ENCODE measurements at places on chromosomes 4 and X.

DNA sequence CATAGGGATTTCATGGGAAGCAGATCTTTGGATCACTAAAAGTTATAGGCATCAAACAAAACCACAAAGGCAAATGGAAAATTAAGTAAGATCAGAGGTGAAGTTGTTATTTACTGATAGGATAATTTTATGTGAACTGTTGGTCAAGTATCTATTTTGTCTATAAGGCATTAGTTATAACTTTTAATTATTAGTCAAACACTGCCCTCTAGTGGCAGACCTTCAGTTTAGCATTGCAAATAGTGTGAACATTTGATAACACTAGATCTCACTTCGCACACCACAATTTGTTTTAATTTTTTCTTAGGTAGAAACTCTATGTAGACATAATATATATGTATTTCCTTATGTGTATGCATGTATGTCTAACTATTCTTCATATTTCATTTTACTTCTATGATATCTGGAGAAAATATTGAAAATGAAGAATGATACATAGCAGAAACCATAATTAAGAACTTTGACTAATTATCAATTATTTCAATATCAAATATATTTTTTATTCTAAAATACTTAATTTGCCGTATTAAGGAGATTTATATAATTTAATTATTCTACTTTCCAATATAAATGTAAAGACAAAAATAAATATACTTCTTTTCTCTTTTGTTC, 214.5 kb upstream of the TACR3 start:
- no peak for DNase-seq

DNA sequence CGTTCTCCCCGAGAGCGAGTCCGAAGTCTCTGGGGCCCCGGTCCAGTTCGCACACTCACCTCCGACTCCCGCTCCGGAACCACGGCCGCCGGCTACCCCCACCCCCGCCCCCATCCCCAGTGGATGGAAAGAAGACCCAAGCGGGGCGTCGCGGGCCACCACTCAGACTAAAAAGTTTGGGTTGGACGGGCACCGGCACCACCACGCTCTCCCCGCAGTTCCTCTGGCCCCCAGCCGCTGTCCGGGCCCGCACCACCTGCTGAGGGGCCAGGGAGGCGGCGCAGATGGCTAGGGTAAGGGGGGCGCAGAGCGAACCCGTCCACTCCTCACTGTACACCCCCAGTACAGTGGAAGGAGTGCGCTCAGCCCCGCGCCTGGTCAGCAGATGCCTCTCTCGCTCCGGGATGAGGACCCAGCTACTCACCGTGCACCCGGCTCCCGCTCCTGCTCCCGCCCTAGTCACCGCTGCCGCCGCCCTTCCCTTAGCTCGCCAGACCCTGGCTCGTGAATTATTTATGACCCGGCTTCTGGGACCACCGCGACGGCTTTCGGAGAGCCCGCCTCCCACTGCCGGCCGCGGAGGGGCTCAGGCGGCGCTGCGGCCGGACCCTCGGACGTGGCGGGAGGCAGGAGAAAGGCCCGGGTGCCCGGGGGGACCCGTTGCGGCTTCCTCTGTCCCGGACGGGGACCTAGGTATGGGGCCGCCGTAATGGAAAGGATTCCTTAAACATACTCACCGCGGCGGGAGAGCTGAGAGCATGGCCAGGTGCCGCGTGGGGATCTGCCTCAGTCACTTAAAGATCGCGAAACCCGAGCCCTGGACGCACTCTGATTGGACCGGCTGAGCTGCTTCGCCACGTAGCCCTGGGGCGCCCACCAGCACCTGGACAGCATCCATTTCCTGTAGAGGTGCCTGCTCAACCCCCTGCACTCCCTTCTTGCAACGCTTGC, at the start of gene PROM1:
PROM1 (minus strand) TSS at position 783 of the 951 bp plus-strand sequence. CDS start 8,117 bp downstream, outside the sequence.
- DNase-seq: no peak

- DNase-seq: no peak
Observed at GRCh38 chr4:153651116-153651515, 33.0 kb upstream of the TLR2 start.

DNA sequence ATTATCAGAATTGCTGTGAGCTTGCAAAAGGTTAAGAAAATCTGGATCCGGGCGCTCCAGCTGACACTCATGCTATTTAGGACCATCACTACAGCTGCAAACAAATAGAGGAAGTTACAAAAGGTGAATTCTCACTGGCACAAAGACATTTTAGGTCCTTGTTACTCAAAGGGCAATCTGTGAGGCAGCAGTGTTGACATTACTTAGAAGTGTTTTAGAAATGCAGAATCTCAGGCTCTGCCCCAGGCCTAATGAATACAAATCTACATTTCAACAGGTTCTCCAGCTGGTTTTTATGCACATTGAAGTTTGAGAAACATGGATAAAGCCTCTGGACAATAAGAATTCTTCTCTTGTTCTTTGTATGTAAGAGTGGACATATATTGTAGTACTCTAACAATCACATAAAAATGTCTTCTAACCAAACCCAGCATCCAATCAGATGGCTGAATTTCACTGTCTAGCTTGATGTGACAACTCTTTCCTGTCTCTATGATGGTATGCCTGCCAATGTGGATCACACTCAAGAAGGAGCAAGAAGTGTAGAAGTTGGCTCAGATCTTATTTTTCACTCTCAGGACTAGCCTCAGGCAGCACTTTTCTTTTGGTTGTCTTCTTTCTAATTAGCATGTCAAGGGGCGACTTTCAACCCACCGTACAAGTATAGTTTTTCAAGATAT, 18.8 kb downstream of the SLC7A11 start:
- DNase-seq: no peak

- DNase-seq: no peak
Observed at GRCh38 chrX:19912-20571, 261.1 kb upstream of the PLCXD1 start.
